ENCODE measurements at places on chromosomes 6 and 20.

DNA sequence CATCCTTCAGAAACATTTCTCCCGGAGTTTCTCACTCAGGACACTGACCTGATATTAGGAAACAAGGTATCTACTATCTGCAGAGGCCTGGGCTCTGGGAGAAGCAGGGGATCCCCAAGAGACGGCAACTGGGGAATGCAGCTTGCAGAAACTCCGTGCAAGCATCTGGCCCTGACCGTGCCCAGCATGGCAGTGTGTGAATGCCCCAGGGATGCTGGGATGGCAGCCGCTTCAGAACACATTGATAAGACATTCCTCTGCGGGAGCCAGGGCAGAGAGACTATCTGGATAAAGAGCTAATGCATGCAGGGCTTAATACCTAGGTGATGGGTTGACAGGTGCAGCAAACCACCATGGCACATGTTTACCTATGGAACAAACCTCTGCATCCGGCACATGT is 55.4 kb downstream of the NFATC2 start:
- DNase-seq, result no peak

GRCh38 chr20:60054716-60055634 is 96.8 kb downstream of the CDH26 start:
- no peak for DNase-seq

DNA sequence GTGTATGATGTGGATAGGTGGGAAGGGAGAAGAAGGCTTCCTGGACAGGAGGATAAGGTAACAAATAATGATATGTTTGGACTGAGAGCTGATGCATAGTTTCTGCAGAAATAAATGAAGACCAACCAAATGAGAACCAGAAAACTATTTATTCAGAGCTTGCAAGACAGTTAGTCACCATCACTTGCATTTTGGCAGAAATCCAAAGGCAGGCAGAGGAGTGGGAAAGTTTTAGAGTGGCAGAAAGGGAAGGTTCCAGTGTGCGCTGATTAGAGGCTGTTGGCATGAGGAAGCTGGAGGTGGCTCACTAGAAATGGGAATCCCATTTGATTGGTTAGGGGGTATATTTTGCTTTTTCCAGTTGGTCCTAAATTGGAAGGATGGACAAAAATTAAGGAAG is 13.0 kb upstream of the F13A1 start:
- no peak for DNase-seq

DNA sequence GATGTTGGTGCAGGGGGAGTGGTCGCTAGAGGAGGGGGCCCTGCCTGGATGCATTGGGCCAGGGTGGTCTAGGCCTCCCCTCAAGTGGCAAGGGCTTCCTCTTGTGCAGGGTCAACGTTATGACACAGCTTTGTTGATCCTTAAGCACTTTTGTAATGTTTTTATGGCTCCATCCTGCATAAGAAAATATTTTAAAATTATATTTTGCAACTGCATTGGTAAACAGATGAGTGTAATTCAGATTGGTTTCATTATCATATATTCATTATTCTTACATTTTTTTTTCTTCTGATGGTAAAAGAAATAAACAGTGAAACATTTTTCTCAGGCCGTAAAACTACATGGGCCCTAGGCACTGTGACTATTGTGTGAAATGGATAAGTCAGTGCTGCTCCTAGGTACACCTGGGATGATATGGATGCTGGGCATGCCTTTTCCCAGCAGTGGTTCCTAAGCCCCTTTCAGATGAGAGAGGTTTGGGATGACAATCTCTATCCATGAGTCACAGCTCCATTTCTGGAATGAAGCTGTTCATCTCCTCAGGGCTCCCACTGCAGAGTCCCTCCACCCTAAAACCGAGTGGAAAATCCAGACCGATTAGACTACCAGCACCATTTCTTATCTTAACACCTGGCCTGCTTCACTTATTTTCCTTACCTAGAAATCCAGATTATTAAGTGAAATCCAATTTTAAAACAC is 5.8 kb upstream of the SIM1 start:
- no peak for DNase-seq

DNA sequence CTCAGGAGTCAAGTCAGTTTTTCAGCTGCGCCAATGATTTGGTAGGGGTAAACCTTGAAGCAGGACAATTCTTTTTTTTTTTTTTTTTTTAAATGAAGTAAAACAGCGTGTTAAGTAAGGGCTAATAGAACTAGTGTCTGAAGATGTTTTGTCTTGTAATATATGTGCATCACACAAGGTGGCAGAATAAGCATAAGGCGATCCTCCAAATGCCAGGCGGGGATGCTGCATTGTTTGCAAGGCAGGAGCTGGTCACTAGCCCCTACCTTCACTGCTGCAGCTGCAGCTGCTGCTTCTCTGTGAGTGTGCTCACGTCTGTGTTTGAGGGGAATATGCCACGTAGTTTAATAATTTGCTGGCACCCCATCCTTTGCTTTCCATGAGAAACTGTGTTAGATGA is 272.7 kb upstream of the MAP3K7 start:
- no peak for DNase-seq

DNA sequence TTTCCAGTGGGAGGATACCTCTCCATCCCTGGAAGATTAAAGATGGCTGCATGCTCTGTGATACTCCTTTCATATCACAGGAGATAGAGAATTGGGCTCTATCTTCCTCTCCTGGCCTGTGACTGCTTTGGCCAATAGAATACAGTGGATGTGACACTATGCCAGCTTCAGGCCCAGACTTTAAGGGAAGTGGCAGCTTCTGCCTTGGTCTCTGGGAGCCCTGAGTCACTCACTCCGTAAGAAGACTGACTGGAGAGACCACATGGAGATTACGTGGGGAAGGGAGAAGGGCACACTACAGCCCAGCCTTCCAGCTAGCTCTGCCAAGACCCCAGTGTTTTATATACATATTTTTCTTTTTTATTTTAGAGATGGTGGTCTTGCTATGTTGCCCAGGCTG is 10.4 kb upstream of the MMP9 start:
- DNase-seq, result no peak

GRCh38 chr6:152598901-152599537 is 38.1 kb downstream of the SYNE1 start:
- DNase-seq, result no peak

DNA sequence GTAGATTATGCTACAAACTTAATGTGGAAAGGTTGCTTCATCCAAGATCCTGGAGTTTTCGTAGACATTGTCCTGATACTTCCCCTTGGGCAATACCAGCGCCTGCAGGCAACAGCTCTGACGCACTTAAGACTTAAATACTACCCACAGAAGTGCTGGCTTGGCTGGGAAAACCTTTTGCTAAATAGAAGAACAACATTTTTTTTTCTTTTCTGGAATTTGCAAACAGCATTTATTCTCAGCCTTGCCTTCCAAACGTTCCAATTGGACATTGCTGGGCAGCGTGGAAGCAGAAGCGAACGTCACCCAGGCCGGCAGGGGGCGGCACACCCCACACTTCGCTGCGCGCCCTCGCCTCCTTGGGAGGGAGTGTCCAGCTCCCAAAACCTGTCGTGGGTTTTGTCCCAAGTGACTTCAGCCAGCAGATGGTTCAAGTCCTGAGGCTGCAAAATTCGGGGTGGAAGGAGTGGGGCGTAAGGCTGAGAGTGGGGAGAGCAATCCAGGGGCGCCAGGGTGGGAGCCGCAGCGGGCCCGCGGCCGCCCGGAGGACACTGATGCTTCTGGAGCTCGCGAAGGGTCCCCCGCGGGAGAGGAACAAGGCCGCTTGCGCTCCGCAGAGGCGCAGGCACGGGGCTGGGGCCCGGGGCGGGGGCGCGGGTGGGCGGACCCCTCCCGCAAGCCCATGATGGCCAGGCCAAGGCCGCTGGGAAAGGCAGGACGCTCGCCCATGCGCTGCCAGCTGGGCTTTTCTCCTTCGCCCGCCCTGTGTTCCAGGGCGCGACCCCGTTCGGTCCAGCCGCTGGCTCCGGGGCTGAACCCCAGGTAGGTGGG is 60.8 kb upstream of the MAP3K4 start:
- peak; percentile 86 for DNase-seq

DNA sequence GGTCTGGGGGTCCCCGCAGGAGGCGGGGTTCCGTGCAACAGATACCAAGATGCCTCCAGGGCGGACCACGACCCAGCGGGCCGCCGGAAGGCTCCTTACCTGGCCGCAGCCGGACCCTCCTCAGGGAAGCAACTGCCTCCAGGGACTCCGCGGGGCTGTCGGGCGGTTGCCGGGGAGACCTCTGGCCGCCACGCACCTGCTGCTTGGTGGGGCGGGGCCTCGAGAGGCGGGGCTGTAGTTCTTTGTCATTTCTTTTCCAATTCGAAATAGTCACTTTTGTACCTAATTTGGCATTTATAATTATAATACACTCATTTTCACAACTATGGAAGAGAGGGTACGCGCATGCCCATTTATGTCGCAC is 647 bp downstream of the AK9 start:
- DNase-seq, result peak; percentile 59

- DNase-seq, result peak; percentile 1
Measured at GRCh38 chr6:166902211-166902755, 54.1 kb downstream of the RNASET2 start.
